ENCODE measurements at places on chromosomes 7 and 10.

DNA sequence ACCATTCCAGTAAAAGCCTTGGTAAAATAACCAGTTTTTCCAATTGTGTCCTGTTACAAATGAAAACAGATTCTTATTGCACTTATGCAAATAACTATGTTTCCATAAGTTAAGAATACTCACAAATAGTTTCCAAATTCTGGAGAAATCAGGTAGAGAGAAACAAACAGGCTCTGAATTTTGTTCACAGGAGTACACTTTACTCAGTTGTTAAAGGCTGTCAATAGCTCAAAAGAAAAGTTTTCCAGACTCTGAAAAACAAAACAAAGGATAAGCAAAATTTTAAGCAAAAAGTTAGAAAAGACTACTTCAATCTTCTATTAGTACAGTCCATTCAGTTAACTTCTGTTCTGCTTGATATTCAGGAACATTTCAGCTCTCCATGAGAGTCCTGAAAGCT is 32.8 kb upstream of the ZNF365 start:
- DNase-seq = no peak

DNA sequence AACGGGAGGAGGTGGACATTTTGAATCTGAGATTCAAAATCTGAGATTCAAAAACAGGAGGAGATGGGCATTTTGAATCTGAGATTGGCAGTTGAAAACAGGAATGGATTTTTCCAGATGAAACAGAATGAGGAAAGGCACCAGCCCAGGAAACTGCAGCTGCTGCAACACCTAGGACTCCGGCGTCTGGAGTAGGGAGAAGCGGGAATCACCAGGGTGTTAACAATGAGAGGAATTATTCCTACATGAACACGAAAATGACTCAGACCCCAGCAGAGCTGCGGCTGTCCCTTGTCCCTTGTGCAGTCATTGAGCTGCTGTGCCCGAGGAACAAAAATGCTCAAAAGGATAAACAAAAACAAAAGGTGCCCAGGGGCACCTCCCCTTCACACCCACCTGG is 59.9 kb upstream of the KAT6B start:
- DNase-seq = no peak

DNA sequence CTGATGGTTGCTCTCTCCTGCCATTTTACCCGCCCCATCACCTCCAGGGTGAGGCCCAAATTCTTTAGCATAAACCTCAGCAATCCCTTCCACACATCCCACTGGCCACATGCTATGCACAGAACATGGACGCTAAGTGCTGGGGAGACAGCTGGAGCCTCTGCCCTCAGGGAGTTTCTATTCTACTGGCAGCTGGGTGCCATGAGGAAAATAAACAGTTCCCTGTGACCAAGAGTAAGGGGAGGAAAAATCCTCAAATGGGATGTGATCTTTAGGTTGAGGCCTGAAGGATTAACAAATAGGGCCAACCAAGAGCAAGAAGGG is 1.2 kb downstream of the PARP12 start:
- no peak for DNase-seq

- no peak for DNase-seq
These were observed 4.9 kb downstream of the HNRNPF start for GRCh38 chr10:43403911-43404703.

- DNase-seq = no peak
These were observed 267.2 kb downstream of the TFEC start for GRCh38 chr7:115763347-115763746.
